ENCODE measurements at places on chromosomes 4 and X. TPM values are rescaled to one million over a fixed set of nuclear protein-coding genes. Genes with fewer than 3 reads are reported as not detected.

Gene FAM53A
- 1.9 TPM for total RNA-seq

Gene CORIN
- 0.04 TPM for total RNA-seq

Gene FAAH2
- 2.4 TPM for total RNA-seq

Gene GPRASP3
- total RNA-seq = 1.9 TPM

Gene PHKA2
- 16.0 TPM for total RNA-seq

Gene IQSEC2
- total RNA-seq = 0.29 TPM

Gene NPNT
- not detected for total RNA-seq

Gene SLC10A4
- not detected for total RNA-seq

Gene DAPP1
- total RNA-seq = 20.9 TPM

Gene GPC3
- not detected for total RNA-seq

Gene PNMA6A
- 1.8 TPM for total RNA-seq

Gene STATH
- not detected for total RNA-seq

Gene ZNF674
- 2.7 TPM for total RNA-seq

Gene HTR2C
- total RNA-seq = not detected

Gene CSAG2
- not detected for total RNA-seq

Gene ERVMER34-1
- total RNA-seq = not detected

Gene SCLT1
- total RNA-seq = 18.2 TPM

Gene STPG2
- not detected for total RNA-seq

Gene SLC9B1
- 1.7 TPM for total RNA-seq

Gene NDUFB11
- 95.0 TPM for total RNA-seq

Gene DDX53
- total RNA-seq = not detected

Gene PHOX2B
- not detected for total RNA-seq

Gene VCX3B
- not detected for total RNA-seq

Gene FGF13
- total RNA-seq = not detected

Gene GAGE12C
- total RNA-seq = not detected

Gene FOXR2
- total RNA-seq = not detected

Gene ABLIM2
- 1.1 TPM for total RNA-seq

Gene SNX25
- 18.2 TPM for total RNA-seq

Gene C4orf17
- not detected for total RNA-seq

Gene IL9R
- 5.0 TPM for total RNA-seq

Gene KDR
- not detected for total RNA-seq

Gene AKAP17A
- 73.0 TPM for total RNA-seq

Gene CLGN
- total RNA-seq = not detected

Gene ACE2
- not detected for total RNA-seq

Gene TLR7
- not detected for total RNA-seq

Gene SLITRK4
- not detected for total RNA-seq

Gene MGARP
- not detected for total RNA-seq

Gene NLGN3
- 0.69 TPM for total RNA-seq

Gene UGT2B17
- total RNA-seq = not detected

Gene MTTP
- total RNA-seq = not detected

Gene GATB
- 29.6 TPM for total RNA-seq

Gene F8A2
- not detected for total RNA-seq

Gene C4orf50
- total RNA-seq = 0.37 TPM

Gene PRDM5
- 0.63 TPM for total RNA-seq

Gene COX7B2
- total RNA-seq = not detected

Gene CT45A2
- total RNA-seq = not detected

Gene INTS12
- total RNA-seq = 20.2 TPM

Gene BMX
- not detected for total RNA-seq

Gene BMP3
- total RNA-seq = not detected

Gene SPOCK3
- total RNA-seq = not detected

Gene HNRNPH2
- total RNA-seq = 21.3 TPM

Gene CD38
- total RNA-seq = 11.7 TPM
